Pancreas (tissue), 10 donors: ENCODE measurements at places on chromosomes 1 and 21. TPM values are rescaled to one million over a fixed set of nuclear protein-coding genes. Genes with fewer than 3 reads are reported as not detected.

- H3K27ac ChIP-seq = no peak overlapping the region
- no peak for DNase-seq
- no peak overlapping the region for H3K4me3 ChIP-seq
- no peaks in the 10 kb centered on the region for H3K36me3 ChIP-seq
- no peaks in the 10 kb centered on the region for H3K27me3 ChIP-seq
- H3K4me1 ChIP-seq = no peaks in the 10 kb centered on the region
Observed at GRCh38 chr1:64754173-64754572, 9.3 kb downstream of the RAVER2 start.

NPR1 gene
- 3.9 TPM for total RNA-seq

- no peak overlapping the region for H3K27ac ChIP-seq
- no peak overlapping the region for H3K4me3 ChIP-seq
- no peaks in the 10 kb centered on the region for H3K36me3 ChIP-seq
- peaks cover 25% of the 10 kb centered on the region for H3K4me1 ChIP-seq
Observed at GRCh38 chr1:41880261-41880660, 38.5 kb downstream of the HIVEP3 start.

GRCh38 chr1:234779160-234779538 is 169.2 kb upstream of the IRF2BP2 start:
- H3K27me3 ChIP-seq = no peaks in the 10 kb centered on the region
- peak; percentile 65 for DNase-seq
- H3K4me3 ChIP-seq = no peak overlapping the region
- no peak overlapping the region for H3K27ac ChIP-seq
- no peaks in the 10 kb centered on the region for H3K36me3 ChIP-seq

DNA sequence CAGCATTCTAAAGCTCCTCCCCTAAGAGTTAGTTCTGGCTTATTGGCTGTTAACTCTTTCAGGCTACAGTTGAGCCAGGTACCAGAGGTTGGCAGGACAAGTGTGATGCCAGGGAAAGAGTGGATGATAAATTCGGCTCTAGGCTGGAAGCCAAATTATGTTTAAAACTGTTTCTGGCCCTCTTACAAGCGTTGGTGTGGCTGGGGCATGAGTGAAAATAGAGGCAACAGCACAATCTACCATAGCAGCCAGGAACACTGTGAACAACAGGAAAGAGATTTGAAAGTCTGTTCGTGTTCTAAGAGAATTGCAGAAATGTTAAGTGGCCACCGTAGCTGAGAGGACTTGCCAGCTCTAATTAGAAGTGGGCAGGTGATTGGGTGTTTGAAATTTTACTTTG is 84.2 kb downstream of the CDC7 start:
- H3K27me3 ChIP-seq = no peaks in the 10 kb centered on the region
- H3K27ac ChIP-seq = no peak overlapping the region
- no peak for DNase-seq
- H3K36me3 ChIP-seq = no peaks in the 10 kb centered on the region
- no peak overlapping the region for H3K4me3 ChIP-seq
- no peaks in the 10 kb centered on the region for H3K4me1 ChIP-seq

GRCh38 chr1:37410815-37411214 is 63.6 kb upstream of the ZC3H12A start:
- no peaks in the 10 kb centered on the region for H3K36me3 ChIP-seq
- no peak overlapping the region for H3K27ac ChIP-seq
- H3K4me1 ChIP-seq = no peaks in the 10 kb centered on the region

CRABP2 gene
- 0.67 TPM for total RNA-seq

GRCh38 chr1:25909040-25909439 is 2.8 kb upstream of the STMN1 start:
- no peaks in the 10 kb centered on the region for H3K27me3 ChIP-seq
- DNase-seq = no peak
- H3K27ac ChIP-seq = no peak overlapping the region
